Nephron progenitor cell (in vitro differentiated cells): ENCODE measurements at places on chromosomes 2 and 18.

DNA sequence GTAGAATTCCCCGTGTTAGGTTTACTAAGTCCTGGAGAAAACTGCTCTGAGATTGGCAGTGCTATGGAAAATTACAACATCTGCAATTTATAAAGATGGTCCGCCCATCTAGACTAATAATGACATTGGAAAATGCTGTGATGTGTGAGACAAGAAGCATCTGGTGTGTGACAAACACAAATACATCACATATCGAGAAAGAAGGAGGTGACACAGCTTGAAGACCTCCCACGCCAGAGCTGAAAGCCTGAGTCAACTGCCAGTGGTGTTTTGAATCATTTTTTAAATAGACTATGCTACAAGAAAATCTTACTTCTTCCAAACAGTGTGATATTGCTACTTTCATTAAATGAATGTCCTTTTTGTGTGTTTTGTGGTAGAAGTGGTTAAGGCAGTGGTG, 8.6 kb upstream of the ANO7 start:
- no peak for DNase-seq

DNA sequence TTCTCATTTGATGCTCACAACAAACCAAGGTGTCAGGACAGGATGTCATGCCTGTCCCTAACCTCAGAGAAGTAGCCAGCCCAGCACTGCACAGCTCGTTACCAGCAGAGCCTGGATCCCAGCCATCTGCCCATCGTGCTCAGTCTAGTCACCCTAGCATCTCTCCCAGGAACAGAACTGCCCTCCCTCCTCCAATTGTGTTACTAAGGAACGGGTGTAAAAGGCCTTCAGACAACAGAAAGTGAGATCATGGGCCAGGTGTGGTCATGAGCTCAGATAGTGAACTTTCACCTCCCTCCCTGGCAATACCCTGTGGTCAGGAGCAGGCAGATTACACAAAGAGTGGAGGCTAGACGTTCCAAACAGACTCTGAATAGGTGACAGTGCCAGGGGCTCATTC, 111.8 kb upstream of the PPP1CB start:
- no peak for DNase-seq

- DNase-seq, result no peak
These were observed 724.5 kb downstream of the EPHA4 start for GRCh38 chr2:220847589-220847988.

DNA sequence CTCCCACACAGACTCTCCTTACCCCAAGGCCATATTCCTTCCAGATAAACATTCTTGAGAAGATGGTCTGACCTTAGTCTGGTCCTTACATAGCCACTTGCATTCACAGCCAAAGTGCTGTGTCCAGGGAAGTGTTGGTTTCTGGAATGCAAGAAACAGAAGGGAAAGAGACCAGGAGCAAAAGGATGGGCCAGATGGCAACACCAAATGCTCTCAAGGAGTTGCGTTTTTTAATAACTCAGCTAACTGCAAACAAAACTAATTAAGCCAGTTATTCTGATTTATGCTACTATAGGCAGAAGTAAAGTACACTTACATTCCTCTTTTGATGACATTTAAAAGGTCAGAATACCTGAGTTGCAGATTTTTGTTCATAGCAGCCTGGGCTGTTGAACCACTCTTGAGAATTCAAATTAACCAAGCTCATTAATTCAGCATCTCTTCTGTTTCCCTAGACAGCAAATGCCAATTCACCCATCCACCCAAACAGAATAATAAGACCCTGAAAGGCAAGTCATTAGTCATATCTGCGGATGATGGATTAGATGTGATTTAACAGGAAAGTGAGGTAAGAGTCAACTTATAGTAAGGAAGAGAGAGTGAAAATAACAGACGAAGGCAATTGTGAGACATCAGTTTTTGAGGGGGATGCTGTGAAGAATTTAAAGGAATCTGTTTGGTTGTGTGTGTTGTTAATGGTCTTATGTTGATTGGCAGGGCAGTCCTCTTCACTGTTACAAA, 18.8 kb downstream of the CCDC85A start:
- DNase-seq, result no peak

DNA sequence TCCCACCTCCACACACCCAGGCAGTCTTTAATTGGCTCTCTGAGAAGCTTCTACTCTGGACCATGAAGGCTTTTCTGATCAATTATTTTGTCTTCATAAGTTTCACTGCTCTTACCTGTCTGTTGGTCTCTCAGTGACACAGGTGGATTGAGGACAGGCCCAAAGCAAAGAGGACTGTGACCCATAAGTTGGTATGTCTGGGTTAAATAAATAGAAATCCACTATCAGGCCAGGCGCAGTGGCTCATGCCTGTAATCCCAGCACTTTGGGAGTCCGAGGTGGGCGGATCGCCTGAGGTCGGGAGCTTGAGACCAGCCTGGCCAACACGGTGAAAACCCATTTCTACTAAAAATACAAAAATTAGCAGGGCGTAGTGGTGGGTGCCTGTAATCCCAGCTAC, 2.7 kb upstream of the SLC16A14 start:
- no peak for DNase-seq

- no peak for DNase-seq
These were observed 15.1 kb downstream of the MFF start for GRCh38 chr2:227340106-227340505.

- DNase-seq, result no peak
These were observed 95.7 kb downstream of the ASXL3 start for GRCh38 chr18:33673689-33674088.

GRCh38 chr2:175612280-175612679, 389.8 kb downstream of the LNPK start:
- DNase-seq, result no peak

DNA sequence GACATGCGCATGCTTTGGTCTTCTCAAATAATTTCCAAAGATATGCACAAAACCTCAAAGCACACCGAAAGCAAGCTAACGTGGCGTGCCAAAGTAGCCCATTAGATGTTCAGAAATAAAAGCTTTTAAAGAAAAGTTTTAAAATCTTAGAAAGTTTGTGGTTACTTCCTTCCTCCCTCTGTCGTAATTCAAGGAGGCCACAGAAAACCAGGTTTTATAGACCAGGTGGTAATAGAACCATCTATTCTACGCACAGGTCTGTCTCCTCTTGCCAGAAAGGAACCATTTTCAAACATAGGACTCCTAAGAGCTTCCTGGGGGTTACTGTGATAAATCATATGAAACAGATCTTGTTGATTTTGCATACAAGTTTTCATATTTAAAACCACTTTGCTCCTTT, 487.2 kb downstream of the ARHGAP15 start:
- DNase-seq, result no peak

DNA sequence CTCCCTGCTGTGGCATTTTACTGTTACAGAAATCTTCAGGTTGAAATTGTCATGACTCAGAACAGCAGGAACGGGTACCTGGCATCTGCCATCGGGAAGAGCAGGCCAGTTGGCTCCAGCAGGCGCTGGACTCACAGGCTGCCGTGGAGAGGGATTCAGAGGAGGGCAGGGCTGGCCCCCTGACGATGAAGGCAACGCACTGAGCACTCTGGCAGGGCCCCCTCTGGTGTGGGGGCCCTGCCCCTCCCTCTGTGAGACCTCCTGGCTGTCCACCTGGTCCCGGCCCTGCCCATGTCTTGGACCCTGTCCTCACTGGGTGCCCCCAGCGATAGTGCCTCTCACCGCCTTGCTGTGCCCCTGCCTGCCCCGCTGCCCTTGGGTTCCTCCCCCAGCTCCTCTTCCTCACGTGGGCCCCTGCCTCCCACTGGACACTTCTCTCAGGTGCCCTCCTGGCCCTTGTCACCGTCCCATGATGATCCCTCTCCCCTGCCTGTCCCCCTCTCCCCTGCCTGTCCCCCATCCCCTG, 23.3 kb upstream of the ALLC start:
- no peak for DNase-seq

GRCh38 chr2:70751881-70752280, 16.1 kb downstream of the ADD2 start:
- no peak for DNase-seq

DNA sequence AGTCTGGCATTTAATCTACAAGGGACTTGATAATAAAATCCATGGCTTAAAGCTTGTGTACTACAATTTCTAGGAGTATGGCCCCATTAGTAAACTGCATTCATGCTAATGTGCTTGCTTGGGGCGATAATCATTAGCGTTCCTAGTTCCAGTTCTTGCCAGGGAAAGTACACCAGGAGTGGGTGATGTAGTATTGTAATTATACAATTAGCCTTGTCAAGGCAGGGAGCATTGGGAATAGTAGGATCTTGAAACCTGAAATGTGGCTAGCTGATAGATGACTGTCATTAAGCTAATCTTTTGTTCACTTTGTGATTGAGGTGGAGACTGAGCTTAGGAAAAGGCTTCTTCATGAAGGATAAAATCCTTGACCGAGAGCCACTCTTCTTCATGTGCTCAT, 989.2 kb downstream of the CPS1 start:
- DNase-seq, result no peak

DNA sequence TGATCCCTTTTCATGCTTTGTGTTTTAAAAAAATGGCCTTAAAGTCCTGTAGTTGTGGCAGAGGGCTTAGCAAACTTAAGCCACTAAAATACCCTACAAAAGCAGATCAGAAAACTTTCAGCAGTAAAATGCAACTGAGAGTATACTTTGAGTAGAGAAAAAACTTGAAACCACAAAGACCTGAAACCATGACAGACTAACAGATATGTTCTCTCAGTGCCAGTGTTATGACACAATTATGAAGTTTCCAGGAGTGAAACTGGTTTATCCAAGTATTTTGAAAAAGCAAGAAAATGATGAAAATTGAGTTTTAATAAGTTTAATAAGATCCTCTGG, 74.5 kb downstream of the SPRED2 start:
- DNase-seq, result no peak

DNA sequence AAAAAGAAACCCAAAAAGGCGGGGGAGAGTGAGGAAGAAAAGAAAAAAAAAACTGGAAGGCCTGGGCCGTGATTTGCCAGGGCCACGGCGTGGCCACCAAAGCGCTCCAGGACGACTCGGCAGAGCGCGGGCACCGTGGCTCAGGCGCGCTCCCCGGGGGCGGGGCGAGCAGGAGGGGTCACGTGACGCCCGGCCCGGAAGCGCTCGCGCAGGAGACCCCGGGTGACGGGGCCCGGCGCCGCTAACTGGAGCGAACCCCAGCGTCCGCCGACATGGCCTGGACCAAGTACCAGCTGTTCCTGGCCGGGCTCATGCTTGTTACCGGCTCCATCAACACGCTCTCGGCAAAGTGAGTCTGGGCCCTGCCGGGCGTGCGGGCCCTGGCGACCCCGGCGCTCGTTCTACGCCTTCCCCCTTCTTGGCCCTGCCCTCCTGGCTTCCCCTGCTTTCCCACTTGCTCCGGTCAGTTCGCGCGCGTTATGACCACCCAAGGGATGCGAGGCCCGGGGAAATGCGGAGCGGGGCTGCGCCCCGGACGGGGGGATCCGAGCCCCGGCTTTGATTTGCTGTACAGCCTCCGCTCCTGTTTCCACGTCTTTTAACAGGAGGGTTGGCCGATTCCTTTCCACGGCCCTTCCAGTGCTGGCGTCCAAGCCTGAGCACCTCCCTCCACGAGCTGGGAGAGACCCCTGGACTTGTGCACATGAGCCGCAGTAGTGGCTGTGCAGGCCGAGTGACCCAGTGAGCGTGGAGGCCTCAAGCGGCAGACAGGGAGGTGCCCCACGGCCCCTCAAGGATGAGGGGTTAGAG, at the start of gene SLC35F6:
Gene SLC35F6, plus strand, starts transcription at position 207 of the 810 bp plus-strand sequence. Its CDS starts 66 bp downstream, at position 273.
- DNase-seq, result peak; percentile 86
